Activated CD8-positive, alpha-beta memory T cell treated with anti-CD3 and anti-CD28 coated beads, Interleukin-2, amount 10 ng/mL, durations not matched to agents 7 days and 5 days (primary cell): ENCODE measurements at places on chromosomes 5 and 9. TPM values are rescaled to one million over a fixed set of nuclear protein-coding genes. Genes with fewer than 3 reads are reported as not detected.
A peak's percentile ranks its signal among the peaks of the same experiment; 100 is the strongest.

Gene AIF1L
- 0.12 TPM for total RNA-seq

Gene PIP5K1B
- total RNA-seq: 23.2 TPM

Gene ANKDD1B
- total RNA-seq: not detected

Gene CPLANE1
- 8.0 TPM for total RNA-seq

Gene PCDHB5
- total RNA-seq: not detected

Gene ARHGEF28
- not detected for total RNA-seq

DNA sequence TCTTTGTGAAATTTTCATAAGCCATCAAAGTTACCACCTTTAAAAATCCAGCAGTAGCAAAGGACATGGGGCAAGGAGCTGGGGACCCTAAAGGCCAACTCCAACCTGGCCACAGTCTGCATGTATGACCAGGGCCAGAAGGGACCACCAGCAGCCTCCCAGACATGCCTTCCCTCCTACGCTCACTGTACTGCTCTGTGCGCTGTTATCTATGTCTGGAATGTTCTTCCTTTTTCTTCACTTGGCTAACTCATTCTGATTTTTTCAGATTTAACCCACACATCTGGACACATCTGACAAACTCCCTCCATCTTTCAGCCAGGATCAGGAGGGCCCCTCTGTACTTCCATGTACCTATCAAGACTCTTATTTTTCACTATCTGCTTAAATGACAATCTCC, 47.6 kb upstream of the TRAF1 start:
- H3K27ac ChIP-seq: no peak overlapping the region
- H3K27me3 ChIP-seq: no peaks in the 10 kb centered on the region
- no peak for DNase-seq
- H3K36me3 ChIP-seq: no peaks in the 10 kb centered on the region

- no peak for DNase-seq
- peaks cover 12% of the 10 kb centered on the region for H3K27me3 ChIP-seq
- no peaks in the 10 kb centered on the region for H3K4me1 ChIP-seq
- H3K36me3 ChIP-seq: no peaks in the 10 kb centered on the region
- no peak overlapping the region for H3K27ac ChIP-seq
These were observed 30.8 kb upstream of the TJP2 start for GRCh38 chr9:69143291-69143690.

DNA sequence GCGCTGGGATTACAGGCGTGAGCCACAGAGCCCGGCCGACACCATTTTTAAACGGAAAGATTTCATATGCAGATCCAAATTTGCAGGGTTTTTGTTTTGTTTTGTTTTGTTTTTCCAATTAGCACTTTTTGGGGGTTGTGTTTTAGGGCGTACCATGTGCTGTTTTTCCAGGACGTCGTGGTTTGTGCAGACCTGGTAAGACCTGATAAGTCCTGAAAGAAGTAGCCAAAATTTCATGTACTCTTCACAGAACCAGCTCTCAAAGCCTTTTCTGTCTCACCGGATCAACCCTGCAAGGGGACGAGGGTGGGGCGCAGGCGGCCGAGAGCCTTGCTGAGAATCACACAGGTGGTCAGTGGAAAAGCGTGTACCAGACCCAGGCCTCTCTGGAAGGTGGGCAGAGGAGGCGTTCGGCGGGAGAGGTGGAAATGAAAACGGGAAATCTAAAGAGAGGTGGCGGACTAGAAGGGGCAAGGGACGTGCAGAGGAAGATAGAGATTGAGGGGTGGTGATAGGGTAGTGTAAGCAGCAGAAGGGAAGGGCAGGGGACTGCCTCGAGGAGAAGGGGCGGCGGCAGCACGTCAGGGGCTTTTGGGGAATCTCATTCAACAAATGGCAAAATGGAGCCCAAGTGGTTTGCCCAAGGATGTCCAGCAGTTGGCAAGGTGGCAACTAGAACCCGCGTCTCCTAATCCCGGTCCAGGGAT, 1.1 kb upstream of the FAF2 start:
- H3K4me1 ChIP-seq: peaks cover 29% of the 10 kb centered on the region
- H3K27ac ChIP-seq: peak overlapping the region; percentile 99
- peaks cover 5% of the 10 kb centered on the region for H3K27me3 ChIP-seq
- H3K36me3 ChIP-seq: peaks cover 4% of the 10 kb centered on the region

GRCh38 chr5:142304013-142304701, 20.7 kb downstream of the SPRY4 start:
- no peak for DNase-seq
- no peak overlapping the region for H3K4me3 ChIP-seq
- H3K27ac ChIP-seq: no peak overlapping the region
- peaks cover 16% of the 10 kb centered on the region for H3K27me3 ChIP-seq
- H3K4me1 ChIP-seq: peaks cover 11% of the 10 kb centered on the region

- no peak for DNase-seq
- no peaks in the 10 kb centered on the region for H3K4me1 ChIP-seq
- H3K27ac ChIP-seq: no peak overlapping the region
- H3K27me3 ChIP-seq: no peaks in the 10 kb centered on the region
- no peak overlapping the region for H3K4me3 ChIP-seq
These were observed 134.2 kb upstream of the RGMB start for GRCh38 chr5:98639274-98639673.

- peak; percentile 47 for DNase-seq
- peaks cover 11% of the 10 kb centered on the region for H3K36me3 ChIP-seq
- no peaks in the 10 kb centered on the region for H3K27me3 ChIP-seq
- H3K4me1 ChIP-seq: peaks cover 48% of the 10 kb centered on the region
- H3K4me3 ChIP-seq: peak overlapping the region; percentile 90
These were observed 1.0 kb downstream of the LRRC8A start for GRCh38 chr9:128882677-128883603.

DNA sequence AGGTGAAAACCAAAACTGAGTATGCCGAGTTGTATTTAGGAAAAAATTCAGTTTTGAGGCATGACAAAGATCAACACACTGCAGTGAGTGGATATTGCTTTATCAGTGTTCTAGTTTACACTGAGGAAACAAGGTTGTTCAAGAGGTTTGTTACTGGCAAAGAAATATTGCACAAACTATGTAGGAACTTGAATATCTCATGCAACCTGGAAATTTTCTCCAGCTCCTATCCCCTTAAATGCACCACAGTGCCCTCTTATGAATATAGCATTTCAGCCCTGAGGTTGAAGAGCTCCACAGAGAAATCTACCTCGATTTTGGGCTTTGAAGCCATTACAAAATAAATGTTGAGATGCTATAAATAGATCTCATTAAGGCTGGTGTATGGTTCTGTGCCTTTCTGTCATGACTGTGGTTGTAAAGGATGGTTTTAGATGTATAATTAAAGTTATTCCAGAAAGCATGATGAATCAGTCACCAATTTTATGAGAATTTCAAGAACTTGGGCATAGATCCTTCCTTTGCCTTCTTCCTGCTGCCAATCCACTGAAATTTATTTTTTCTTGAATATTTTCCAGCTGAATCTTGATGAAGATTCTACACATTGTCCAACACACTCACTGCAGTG, 159.3 kb downstream of the SPATA31D1 start:
- H3K36me3 ChIP-seq: no peaks in the 10 kb centered on the region
- H3K27me3 ChIP-seq: no peaks in the 10 kb centered on the region
- no peak overlapping the region for H3K27ac ChIP-seq
- no peak for DNase-seq

GRCh38 chr9:102922526-102922925, 72.6 kb upstream of the CYLC2 start:
- H3K27me3 ChIP-seq: no peaks in the 10 kb centered on the region
- H3K4me1 ChIP-seq: no peaks in the 10 kb centered on the region
- no peaks in the 10 kb centered on the region for H3K36me3 ChIP-seq
- no peak overlapping the region for H3K4me3 ChIP-seq
- no peak overlapping the region for H3K27ac ChIP-seq
- no peak for DNase-seq

- H3K4me3 ChIP-seq: no peak overlapping the region
These were observed 254.7 kb downstream of the ADAMTSL1 start for GRCh38 chr9:18728642-18729041.

- no peaks in the 10 kb centered on the region for H3K27me3 ChIP-seq
- H3K4me3 ChIP-seq: no peak overlapping the region
- H3K36me3 ChIP-seq: peaks cover 16% of the 10 kb centered on the region
- DNase-seq: no peak
- no peaks in the 10 kb centered on the region for H3K4me1 ChIP-seq
These were observed 9.6 kb downstream of the ENG start for GRCh38 chr9:127844821-127845359.

DNA sequence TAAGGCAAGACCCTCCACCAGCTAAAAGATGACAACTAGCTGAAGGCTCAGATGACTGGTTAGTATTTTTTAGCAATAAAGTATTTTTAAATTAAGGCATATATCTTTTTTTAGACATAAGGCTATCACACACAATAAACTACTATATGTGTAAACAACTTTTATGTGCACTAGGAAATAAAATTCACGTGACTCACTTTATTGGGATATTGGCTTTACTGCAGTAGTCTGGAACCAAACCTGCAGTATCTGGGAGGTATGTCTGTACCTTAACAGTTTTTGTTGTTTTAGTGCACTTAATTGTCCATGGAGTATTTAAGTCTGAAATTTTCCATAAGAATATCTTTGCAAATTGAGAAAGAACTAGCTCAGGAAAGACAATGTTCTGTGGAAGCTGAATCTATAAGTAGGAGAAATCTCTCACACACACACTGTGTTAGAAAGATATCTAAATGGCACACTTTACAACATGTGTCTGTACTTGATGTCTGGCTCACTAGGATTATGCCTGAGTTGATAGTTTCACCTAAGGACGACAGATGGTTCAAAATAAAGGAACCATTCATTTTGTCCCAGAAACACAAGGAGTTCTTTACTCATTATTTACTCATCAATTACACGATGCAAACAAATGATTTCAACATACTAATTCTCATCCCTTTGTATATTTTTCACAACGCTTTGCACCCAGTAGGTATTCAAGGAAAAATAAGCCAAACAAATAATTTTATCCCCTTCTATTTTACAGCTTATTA, 4.6 kb downstream of the RAPGEF6 start:
- no peak overlapping the region for H3K27ac ChIP-seq
- H3K4me1 ChIP-seq: peaks cover 25% of the 10 kb centered on the region
- no peak for DNase-seq

DNA sequence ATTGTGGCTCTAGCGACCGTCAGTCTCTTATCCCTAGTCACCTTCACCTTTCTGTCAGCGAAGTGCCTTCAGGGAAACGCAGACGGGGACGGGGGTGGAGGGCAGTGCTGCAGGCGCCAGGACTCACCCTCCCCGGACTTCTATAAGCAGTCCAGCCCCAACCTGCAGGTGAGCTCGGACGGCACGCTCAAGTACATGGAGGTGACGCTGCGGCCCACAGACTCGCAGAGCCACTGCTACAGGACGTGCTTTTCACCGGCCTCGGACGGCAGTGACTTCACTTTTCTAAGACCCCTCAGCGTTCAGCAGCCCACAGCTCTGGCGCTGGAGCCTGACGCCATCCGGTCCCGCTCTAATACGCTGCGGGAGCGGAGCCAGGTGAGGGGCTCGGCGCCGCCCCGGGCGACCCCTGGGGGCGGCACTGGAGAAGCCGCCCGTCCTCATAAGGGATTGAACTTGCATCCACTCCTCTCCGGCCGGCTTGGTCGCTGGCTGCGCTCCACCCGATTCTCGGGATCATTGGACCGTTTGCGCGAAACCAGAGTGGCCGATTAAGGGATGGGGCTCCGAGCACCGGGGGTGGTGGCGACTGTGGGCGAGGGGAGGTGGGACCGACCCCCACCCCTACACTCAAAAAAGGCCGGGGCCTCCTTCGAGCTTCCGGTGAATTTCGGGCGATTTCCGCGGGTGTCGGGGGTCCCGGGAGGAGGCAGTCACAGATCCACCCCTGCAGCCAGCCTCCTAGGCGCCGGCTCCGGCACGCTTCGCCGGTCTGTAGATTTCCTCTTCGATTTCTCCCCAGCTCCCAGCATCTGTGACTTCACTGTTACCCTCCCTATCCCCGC, 2.7 kb downstream of the PCDHGC5 start:
- H3K4me3 ChIP-seq: no peak overlapping the region
- H3K4me1 ChIP-seq: peaks cover 3% of the 10 kb centered on the region
- peaks cover 85% of the 10 kb centered on the region for H3K27me3 ChIP-seq
- no peak for DNase-seq
- H3K36me3 ChIP-seq: peaks cover 2% of the 10 kb centered on the region
- H3K27ac ChIP-seq: no peak overlapping the region
